Fibroblast of upper back skin (primary cell): ENCODE measurements at places on chromosomes 7 and 10.
A peak's percentile ranks its signal among the peaks of the same experiment; 100 is the strongest.

DNA sequence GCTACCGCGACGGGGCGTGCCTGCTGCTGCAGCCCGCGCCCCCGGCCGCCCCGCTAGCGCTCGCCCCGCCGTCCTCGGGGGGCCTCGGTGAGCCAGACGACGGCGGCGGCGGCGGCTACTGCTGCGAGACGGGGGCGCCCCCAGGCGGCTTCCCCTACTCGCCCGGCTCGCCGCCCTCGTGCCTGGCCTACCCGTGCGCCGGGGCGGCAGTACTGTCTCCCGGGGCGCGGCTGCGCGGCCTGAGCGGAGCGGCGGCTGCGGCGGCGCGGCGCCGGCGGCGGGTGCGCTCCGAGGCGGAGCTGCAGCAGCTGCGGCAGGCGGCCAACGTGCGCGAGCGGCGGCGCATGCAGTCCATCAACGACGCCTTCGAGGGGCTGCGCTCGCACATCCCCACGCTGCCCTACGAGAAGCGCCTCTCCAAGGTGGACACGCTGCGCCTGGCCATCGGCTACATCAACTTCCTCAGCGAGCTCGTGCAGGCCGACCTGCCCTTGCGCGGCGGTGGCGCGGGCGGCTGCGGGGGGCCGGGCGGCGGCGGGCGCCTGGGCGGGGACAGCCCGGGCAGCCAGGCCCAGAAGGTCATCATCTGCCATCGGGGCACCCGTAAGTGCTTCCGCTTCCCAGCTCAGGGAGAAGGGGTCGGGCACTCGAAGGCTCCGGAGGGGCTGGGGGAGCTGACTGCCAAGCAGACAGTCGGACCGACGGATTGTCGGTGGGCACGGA, 761 bp downstream of the PTF1A start:
- no peak for DNase-seq

GRCh38 chr7:16929146-16929762, 47.5 kb upstream of the AGR3 start:
- DNase-seq = no peak

DNA sequence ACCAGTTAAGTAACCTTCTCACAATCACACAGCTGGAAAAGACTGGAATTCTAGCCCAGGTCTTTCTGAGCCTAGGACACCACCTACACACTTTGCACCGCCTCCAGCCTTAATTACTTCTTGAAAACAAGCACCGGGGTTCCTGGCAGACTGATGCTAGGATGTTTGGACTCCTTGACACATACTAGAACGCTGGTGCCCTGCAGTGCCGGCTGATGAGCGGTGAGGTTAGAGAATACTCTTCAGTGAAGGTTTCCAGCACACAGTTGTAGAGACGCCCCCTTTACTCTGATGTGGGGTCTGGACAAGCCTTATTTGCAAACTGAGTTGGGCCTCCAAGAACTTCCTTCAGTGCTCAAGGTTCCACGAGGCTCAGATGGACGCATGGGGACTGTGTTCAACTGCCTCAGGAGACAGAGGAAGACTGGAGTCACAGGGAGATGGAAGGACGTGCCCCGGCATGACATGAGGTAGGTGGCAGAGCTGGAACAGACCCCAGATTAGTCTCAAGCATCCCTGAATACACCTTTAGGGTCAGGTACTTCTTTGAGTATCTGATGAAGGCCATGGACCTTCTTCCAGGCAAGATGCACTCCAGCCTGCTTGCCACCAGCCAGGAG, 89.6 kb downstream of the COBL start:
- DNase-seq = no peak

- DNase-seq = no peak
These were observed 39.5 kb downstream of the CACNA2D1 start for GRCh38 chr7:82404094-82404493.

DNA sequence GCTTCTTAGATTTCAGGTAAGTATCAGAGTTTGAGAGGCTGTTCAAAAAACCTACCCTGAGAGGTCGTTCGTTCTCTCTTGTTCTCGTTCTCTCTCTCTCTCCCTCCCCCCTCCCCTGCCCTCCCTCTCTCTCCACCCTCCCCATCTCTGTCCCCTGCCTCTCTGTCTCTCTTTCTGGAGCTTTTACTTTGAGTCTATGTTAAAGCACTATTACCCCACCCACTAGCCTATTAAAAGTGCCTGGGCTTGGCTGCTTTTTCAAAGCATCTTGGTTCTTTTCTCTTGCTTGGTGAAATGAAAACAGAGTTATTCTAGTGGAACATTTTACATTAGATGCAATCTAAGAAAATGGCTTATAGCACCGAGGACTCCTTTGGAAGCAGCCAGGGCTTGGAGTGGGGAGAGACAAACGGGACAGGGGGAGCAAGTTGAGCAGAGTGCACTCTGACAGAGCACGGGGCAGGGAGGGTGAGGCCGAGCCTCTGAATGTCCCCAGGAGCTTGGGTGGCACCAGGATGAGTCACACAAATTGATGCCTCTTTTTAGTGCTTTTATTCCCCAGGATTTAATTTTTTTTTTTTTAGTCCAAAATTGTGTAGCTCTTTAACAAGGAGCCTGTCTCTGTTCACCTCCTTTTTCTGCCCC, 134.3 kb downstream of the CFAP58 start:
- no peak for DNase-seq

DNA sequence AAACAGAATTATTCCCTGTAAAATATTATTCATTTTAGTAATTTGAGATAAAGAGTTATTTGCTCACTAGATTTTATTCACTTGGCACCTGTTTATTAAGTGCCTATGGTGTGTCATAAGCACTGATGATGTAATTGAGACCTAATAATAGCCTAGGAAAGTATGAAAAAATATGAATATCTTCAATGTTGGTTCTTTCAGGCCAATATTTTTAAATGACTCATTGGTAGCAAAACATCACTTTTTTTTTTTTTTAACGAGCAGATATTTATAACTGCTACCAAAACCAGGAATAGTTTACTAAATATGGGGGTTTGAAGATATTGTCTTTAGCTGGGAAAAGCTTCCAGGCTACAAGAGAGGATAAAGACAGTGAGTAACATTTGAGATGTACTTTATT, 228.0 kb downstream of the PRKG1 start:
- DNase-seq = no peak

DNA sequence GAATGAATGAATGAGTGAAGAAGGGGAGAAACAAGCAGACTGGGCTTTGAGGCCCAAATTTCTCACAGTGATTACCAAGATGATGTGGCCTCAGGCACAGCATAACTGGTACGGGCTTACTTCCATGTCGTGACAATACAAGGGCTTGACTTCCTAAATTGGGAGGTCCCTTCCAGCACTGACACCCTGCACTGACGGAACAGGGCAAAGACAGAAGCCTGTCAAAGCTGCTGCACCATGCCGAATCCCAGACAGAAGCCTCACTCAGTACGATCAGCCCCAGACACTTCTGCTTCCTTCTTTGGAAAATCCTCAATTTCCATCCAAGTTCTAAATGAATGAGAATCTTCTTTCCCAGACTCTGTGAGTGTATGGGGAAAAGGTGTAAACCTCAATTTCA, 51.9 kb downstream of the GNA12 start:
- DNase-seq = no peak

- peak; percentile 96 for DNase-seq
These were observed 3.2 kb upstream of the CREB5 start for GRCh38 chr7:28408960-28409715.

- DNase-seq = peak; percentile 62
These were observed 115.3 kb downstream of the JAZF1 start for GRCh38 chr7:28065308-28065707.
